Activated gamma-delta T cell treated with Interleukin-2 at 50 U/mL for 16 hours (primary cell): ENCODE measurements at places on chromosomes 7 and 10.

DNA sequence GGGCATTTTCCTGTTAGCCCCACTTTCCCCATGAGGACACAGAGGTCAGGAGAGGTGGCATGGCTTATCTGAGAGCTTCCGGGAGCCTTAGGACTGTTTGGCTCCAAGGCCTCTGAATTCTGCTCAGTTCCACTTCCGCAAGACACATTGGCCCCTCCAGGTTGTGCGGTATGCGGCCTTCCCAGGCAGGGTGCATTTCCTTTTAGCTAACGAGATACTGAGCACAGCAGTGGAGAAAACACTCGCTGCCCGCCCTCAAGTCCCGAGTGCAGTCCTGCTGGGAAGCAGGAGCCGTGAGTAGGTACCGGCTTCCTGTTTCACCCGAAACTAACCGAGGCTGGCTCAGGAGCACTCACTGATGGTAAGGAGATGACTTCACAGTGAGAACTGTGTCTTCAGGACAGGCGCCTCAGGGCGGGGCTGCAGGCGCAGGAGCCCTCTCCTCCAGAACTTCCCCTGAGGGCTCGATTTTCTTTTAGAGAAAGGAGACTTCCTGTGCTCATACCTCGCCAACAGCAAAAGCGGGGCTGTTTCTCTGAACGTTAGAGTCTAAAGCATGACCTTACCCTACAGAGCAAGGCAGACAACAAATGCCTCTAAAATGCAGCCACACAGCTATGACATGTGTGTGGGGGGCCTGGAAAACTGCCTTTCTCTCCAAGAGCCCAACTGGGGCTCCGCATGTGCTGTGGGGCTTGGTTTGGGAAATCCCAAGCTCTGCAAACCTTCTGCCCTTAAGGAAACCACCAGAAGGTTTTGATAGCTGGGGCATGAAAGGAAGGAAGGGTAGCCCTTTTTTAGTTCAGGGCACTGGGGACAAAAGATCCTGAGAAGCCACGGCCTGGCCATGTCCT, 25.9 kb downstream of the RGS10 start:
- DNase-seq, result peak; percentile 55

DNA sequence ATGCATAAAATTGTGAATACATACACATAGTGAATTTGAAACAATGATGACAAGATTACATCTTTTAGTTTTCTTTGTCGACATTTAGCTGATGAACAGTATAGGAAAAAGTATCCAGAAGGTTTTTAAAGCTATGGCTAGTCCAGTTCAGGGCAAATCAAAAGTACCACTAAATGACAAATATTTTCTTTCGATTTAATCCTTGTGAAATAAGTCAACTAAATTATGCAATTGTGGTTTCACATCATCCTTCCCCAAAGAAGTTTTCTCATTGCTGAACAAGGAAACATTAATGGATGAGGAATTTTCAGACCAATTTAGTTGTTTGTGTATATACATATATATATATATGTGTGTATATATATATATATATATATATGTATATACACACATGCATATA, 774.0 kb downstream of the DNAJB9 start:
- no peak for DNase-seq

DNA sequence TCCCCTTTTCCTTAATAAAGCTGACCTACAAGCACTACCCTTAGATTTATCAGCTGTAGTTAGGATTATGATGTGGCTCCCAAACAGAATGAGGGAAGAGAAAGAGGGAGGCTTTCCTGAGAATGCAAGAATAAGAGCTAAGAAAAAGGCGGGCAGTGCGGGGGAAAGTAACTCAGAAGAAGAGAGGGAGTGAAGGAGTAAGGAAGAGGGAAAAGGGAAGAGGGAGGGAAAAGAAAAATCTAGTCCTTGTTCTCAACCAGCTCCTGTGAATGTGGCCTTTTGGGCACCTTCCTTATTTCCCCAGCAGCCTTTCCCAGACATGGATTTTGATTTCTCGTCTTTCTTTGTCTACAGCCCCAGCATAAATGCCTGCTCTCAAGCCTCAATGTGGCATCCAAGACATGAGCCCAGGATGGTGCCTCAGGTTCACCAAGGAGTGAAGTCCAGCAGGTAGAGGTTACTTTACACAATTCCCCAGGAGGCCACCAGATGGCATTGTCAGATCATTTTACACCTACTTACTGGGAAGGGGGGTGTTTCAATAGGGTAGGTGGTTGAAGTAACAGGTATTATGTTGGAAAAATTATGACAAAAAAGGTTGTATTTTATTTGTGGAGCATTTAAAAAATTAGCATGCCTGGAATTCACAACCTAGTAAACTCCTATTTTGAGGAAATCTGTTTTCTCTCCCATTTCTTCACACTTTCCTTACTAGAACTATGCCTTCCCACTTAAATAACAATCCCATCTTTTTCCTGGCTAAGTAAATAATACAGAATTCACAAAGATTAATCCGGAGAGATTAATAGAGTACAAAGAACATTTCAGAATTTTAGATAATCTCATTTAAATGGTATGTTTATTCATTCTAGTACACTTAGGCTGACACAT, 106.5 kb downstream of the HTR7 start:
- DNase-seq, result peak; percentile 20

DNA sequence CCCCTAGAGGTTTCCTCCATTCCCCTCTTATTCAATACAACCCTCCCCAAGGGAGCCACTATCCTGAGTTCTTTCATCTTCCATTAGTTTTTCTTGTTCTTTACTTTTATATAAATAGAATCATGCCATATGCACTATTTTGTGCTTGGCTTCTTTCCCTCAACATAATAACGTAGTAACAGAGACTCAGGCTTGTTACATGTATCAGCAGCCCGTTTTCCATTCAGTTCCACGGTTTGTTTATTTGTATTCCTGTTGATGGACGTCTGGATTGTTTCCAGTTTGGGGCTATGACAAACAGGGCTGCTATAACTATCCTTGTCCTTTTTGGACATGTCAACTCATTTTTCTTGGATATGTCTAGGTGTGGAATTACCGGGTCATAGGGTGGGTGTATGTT, 264.4 kb upstream of the MKI67 start:
- no peak for DNase-seq

GRCh38 chr10:955127-955819, 23.8 kb upstream of the LARP4B start:
- no peak for DNase-seq

DNA sequence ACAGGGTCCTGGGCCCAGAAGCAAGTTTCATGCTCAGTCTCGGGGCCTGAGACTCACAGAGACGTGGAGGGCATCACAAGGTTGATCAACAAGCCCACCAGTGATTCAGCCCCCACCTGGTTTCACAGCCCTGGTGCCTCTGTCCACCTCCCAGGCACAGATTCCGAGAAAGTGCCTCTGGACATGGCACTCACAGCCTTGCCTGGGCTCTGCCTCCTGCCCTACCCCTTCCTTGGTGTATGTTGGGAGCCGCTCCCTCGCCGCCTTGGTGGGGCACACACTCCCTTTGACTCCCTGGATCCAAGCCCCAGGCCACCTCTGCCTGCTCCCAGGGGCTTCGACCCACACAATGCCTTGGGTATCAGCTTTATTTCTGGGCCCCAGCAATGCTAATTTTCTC, 200.8 kb upstream of the PPP2R2D start:
- DNase-seq, result no peak

GRCh38 chr7:37118004-37118403, 330.7 kb downstream of the ELMO1 start:
- no peak for DNase-seq

- DNase-seq, result no peak
Observed at GRCh38 chr10:105413997-105414396, 772.9 kb downstream of the SORCS3 start.

- peak; percentile 45 for DNase-seq
Observed at GRCh38 chr7:148941598-148942275, 57.6 kb upstream of the EZH2 start.

DNA sequence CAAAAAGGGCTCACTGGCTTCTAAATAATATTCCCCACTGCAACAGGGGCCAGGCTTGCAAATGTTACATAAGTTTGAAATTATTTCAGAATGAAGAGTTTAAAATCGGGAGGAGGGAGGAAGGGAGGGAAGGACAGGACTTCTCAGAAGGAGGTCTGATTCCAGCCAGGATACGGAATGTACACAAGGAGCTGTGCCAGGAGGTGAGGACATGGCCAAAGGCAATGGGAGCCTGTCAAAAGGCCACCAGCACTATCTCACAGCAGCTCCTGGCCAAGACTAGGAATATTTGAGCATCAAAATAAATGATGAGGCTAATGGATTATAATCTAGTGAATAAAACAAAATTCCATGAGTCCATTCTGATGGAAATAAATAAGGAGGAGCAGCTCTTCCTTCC, 18.6 kb upstream of the DRGX start:
- no peak for DNase-seq

DNA sequence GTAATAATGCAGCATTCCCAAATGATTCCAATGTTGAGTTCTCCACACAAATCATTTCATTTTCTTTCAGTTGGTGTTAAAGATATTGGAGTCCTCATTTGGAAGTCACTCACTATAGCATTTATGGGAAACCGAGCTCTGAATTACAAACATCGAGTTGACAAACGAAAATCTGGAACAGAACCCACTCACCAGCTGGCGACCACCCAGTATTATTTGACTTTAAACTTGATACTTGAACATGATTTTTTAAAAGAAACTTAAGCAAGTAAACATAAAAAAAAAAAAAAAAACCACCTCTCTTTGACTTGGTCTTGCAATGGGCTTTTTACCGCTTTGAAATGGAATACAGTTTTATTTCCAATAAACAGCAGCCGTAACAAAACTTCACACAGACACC, 576.6 kb upstream of the C7orf33 start:
- DNase-seq, result no peak

DNA sequence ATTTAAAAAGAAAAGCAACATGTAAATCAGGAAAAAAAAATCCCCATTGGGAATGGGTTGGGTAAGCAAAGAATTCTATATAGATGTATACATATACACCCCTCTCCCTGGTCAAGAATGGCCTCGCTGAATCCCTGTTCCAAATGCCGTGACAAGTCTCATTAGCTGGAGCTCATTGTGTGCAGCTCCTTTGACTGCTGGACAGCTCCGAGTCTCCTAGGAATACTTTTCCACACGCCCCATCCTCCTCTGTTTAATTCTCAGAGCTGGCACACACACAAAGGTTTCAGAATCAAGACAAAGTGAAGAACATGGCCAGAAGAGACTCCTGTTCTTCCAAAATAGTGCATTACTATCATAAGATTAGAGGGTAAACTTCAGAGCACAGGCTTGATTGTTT, 130.9 kb upstream of the MKLN1 start:
- DNase-seq, result no peak

GRCh38 chr10:44874166-44874565, 37.0 kb upstream of the TMEM72 start:
- DNase-seq, result no peak

GRCh38 chr7:19958309-19958896, 185.0 kb upstream of the TMEM196 start:
- DNase-seq, result no peak

DNA sequence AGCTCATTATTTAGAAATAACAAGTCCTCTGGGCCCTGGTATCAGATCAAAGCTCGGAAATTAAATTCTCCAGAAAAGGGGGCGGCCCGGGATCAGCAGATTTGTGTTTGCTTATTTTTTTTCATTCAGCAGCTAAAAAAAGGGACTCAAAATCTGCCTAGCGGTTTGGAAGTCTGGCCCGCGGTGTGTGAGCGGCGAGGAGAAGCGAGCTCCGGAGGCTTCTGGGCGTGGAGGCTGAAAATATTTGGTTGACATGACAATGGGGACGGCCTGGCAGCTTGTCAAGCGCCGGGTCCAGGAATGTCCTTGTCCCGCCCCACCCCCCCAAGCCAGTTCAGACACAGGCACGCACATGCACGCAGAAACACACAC, 43.4 kb downstream of the FOXL3 start:
- no peak for DNase-seq

DNA sequence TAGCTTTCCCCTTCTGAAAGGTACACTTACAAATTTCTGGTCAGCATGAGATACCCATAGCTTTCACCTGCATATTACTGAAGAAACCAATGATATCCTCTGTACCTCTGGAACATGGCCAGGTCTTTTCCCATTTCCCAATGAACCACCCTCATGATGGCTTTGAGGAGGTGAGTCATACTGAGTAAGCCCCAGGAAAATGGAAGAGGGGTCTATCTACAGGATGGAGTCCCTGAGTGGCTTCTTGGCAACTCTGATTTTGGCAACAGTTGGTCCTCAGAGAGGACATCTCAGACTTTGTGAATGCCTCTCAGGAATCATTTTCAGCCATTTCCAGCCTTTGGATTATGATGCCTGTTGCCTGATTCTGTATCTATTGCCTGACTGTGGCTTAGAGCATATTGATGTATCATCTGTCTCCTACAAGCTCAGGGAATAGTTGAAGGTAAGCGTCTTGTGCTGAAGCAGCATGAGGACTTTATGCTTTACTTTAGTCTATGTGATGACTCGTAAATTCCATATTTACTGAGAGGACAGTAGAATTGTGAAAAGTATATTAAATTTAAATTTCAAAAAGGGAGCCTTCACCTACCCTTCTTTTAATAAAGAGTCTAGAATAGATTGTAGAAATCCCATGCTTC, 84.7 kb upstream of the DKK1 start:
- DNase-seq, result no peak

DNA sequence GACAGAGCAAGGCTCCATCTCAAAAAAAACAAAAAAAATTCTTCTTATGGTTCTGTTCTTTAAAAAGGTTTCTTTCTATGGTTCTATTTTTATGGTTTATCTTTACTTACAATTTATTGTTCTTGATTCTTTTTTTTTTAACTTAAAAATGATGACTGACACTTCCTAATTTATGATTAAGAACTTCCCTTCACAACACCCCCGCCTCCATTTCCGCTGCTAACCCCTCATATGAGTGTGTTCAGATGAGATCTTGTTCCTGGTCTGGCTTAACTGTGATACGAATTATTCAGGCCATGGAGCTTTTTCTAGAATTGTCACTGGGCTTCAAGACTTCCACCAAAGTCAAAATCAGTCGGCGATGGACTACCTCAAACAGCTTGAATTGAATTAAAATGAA, 33.9 kb downstream of the PTER start:
- DNase-seq, result peak; percentile 6

- no peak for DNase-seq
Observed at GRCh38 chr7:55138663-55139062, 119.8 kb downstream of the EGFR start.

DNA sequence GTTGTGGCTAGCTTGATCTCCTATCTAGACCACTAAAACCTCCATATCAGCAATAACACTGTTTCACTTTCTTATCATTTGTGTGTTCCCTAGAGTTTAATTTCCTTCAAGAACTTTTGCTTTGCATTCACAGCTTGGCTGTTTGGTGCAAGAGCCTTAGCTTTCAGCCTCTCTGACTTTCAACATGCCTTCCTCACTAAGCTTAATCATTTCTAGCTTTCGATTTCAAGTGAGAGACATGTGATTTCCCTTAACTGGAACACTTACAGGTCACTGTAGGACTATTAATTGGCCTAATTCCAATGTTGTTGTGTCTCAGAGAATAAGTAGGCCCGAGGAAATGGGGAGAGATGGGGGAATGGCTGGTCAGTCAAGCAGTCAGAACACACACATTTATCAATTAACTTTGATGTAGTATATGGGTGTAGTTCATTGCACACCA, 10.6 kb upstream of the BPGM start:
- DNase-seq, result no peak
